Mesenteric fat pad (tissue), 1 donor: ENCODE measurements at places on chromosomes 5 and 9.

- no peak for DNase-seq
Observed at GRCh38 chr9:25960178-25960577, 281.9 kb upstream of the TUSC1 start.

DNA sequence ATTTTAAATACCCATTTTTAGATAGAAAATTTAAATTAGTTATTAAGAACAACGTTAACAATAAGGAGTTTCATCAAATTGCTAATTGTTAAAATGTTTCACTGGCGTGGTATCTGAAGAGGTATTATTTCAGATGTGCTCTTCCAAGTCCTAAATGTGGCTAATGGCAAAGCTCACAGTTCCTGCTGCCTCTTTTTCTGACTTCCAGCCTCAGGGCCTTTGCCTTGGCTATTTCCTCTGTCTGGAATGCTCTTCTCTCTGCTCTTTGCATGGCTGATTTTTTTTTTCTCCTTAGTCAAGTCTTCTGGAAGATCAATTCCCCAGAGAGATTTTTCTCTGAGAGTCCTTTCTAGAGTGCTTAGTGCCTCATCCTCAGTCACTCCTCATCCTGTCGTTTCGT is 9.6 kb upstream of the SSBP2 start:
- no peak for DNase-seq

GRCh38 chr9:110452227-110452801 is 114.7 kb upstream of the TXNDC8 start:
- DNase-seq, result no peak

DNA sequence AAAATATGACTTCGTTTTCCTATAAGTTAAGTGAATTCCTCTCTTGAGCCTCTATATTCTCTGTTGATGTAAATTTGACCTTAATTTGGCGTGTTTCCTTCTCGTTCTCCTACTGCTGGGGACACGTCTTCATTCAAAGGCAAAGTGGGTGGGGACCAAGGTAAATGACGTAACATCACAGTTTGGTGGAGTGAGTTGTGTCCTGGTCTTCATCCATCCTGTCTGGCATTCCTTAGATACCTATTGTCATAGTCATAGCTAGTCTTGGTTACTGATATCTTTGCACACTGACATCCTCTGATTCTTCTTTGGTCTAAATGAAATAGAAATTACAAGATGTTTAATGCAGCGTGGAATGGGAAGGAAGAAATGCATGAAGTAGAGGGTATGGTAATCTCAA is 108.5 kb downstream of the NNT start:
- DNase-seq, result no peak

GRCh38 chr5:139402561-139403158 is 1.2 kb downstream of the SPATA24 start:
- no peak for DNase-seq

DNA sequence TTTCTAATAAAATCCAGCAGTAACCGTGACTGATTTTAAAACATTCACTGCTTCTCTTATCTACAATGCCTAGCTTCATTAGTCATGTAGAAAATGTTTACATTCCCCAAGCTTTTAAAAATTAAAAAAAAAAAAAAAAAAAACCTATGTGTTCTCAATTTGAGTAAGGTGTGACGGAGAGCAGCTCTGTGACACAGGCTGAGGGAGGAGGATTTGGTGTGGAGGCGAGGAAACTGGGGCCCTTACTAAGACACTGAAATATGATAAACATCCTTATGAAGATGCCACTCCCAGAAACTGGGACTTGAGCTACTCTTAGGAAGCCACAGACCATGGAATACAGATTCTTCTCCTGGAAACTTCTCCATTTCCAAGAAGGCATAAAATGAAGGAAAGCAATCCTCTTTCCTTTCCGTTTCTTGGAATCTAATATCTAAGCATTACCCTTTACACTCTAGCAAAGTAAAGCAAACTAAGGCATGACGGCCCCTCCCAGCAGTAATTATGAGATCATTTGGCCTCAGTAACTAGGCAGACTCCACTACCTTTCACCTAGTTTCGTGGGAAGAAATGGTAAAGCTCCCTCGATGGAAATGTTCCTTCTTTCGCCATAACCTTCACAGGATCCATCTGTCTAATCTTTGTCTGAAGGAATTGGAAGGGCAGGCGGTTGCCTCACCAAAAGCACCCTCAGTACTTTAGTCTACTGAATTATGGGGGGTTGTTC is 23.5 kb downstream of the GRAMD2B start:
- no peak for DNase-seq

DNA sequence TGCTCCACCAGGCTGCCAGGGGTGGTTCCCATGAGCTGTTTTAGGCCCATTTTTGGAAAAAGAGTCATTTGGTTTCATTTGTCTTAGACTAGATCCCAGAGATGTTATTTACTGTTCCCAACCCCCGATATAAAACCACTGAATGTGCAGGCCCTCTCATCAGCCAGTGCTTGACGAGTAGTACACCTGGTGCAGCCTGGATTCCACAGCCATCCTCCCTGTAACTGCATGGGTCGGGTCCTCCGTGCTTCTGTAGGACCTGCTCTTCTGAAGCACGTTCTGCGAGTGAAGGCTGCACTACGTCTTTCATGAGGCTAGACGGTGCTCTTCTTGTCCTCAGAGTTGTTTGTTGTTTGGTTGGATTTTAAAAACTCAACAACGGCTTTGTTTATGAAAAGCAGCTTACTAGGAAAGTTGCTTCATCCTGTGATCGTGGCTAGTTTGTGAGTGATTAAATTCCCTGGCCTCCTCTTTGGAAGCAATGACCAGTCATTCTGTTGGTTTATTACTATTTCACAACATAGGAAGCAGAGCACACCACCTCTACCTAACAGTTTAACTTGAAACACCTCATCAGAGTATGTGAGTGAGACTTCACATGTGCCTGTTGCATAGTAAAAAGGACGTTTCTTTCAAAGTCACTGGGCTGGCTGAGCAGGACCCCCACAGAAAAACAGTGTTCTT is 135.2 kb downstream of the AOPEP start:
- DNase-seq, result no peak
